ENCODE measurements at places on chromosomes 7 and 10. TPM values are rescaled to one million over a fixed set of nuclear protein-coding genes. Genes with fewer than 3 reads are reported as not detected.

GRCh38 chr7:32937344-32938174, 19.7 kb upstream of the FKBP9 start:
- no peaks in the 10 kb centered on the region for H3K27me3 ChIP-seq
- H3K4me3 ChIP-seq = no peak overlapping the region
- peaks cover 6% of the 10 kb centered on the region for H3K36me3 ChIP-seq
- no peaks in the 10 kb centered on the region for H3K4me1 ChIP-seq

Gene SUPV3L1
- 34.1 TPM for polyA plus RNA-seq

Gene CRTAC1
- not detected for polyA plus RNA-seq

GRCh38 chr7:121803039-121803438, 69.9 kb upstream of the PTPRZ1 start:
- no peak overlapping the region for H3K27ac ChIP-seq
- no peak for DNase-seq
- no peak overlapping the region for H3K4me3 ChIP-seq
- H3K4me1 ChIP-seq = peaks cover 41% of the 10 kb centered on the region

Gene ZWINT
- 37.4 TPM for polyA plus RNA-seq

DNA sequence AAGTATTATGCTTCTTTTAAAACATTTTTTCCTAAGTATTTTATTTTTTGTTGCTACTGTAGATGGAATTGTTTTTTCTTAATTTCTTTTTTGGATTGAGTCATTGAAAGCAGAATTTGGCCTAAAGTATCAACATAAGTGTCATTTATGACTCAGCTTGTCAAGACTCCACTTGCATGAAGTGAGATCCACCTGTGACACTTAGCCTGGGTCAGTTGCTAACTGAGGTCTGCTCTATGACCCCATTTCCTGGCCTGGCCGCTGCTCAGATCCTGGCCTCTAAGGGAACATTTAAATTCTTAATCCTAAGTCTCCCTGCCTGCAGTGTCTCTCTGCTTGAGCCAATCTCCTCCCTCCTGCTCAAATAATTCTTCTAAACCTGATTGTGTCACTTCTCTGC, 35.5 kb downstream of the TMEM270 start:
- H3K27me3 ChIP-seq = peaks cover 17% of the 10 kb centered on the region
- no peak for DNase-seq
- H3K4me1 ChIP-seq = peaks cover 13% of the 10 kb centered on the region
- H3K4me3 ChIP-seq = no peak overlapping the region
- H3K27ac ChIP-seq = no peak overlapping the region
